Stimulated activated CD8-positive, alpha-beta memory T cell treated with anti-CD3 and anti-CD28 coated beads, Interleukin-7, amount 100 ng/mL, for 48 hours (primary cell): ENCODE measurements at places on chromosomes 4 and X.
A peak's percentile ranks its signal among the peaks of the same experiment; 100 is the strongest.

DNA sequence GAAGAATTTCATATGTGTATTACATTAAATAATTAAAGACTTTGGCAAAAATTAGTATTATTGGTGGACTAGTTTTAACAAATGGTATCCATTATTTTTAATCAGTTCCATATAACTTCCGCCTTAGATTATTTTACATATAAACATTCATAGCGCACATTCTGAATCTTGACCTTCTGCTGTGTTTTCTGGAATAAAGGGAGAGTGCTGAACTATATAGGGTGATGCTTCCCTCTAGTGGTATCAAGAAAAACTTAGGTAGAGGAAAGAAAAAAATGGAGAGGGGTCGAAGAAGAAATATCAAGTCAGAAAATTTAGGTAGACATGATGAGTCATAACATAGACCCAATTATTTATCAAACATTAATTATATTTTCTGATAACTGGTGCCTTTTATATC lies 155.6 kb upstream of the PACRGL start:
- no peak for DNase-seq

GRCh38 chr4:93960450-93960849 lies 131.9 kb downstream of the ATOH1 start:
- no peak for DNase-seq

GRCh38 chr4:36317721-36318120 lies 36.3 kb downstream of the DTHD1 start:
- DNase-seq: no peak

- DNase-seq: no peak
These were observed 48.5 kb upstream of the IL15 start for GRCh38 chr4:141587897-141588296.

DNA sequence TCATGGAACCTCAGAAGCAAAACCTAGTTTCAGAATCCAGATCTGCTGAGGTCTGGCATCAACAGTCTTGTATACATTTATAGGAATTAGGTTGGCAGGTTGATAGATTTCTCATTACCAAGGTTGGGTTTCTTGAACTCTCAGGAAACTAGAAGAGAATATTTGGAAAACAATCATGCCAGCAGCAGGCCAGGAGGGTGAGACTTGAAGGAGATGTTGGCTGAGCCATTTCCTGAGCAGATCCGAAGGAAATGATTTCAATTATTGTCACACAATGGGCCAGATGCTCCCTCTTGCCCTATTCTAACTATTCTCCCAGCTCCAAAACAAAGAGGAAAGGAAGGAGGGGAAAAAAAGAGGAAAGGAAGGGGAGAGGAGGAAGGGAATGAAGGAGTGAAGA lies 45.2 kb downstream of the SHROOM4 start:
- DNase-seq: no peak

DNA sequence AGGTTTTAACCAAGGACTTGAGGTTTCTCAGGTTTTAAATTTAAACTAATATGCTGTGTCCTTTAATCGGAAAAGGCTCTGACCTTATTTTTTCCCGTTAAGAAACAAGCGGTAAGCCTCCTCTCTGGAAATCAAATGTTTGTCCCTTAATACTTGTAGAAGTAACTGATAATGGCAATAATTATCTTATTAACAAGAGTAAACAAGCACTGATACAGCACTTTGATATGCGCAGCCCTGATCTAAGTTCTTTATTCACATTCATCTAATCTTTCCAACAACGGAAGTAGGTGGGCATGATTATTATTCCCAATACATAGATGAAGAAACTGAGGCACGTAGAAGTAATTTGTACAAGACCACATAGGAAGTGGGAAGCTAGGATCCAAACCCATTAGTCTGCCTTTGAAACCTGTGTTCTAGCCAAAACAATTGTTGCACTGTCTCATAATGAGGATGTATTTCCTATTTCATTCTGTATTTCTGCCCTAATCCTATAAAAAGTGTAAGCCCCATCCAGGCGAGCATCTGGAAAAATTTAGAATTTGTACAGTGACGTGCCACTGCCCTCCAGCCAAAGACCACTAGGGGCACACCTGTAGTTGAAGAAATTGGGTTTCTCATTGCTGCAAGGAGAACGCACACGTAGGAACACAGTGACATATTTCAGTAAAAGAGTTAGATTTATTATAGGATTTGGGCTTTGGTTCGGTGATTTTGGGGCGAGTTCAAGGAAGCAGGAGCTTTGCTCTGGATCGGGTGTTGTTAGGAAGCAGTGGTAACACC lies 606 bp downstream of the CXorf58 start:
- DNase-seq: no peak

GRCh38 chrX:118221270-118221669 lies 104.7 kb upstream of the KLHL13 start:
- DNase-seq: no peak

DNA sequence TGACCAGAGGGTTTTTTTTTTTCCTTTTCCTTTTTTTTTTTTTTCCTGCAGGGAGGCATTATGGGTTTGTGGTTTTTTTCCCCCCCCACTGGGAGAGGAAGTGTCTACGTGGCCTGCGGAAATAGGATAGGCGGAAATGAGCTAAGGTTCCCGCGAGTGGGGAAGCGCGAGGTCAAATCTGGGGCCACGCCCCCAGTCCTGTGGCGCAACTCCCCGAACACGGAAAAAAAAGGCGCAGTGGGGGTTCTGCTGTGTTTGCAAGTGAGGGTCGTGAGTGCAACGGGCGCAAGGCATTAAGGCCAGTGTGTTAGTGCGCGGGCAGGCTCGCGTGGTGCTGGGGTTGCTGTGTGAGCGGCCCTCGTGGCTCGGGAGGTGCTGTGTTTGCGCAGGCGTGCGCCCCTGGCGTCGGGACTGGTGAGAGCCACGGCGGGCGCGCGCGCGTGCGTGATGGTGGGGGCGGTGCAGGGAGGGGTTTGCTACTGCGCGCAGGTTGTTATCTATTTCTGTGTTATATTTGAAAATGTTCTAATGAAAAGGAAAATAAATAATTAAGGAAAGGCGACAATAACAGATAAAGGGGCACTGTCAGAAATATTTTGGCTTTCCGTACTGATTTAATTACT lies 685 bp upstream of the MORF4L2 start:
- peak; percentile 62 for DNase-seq

DNA sequence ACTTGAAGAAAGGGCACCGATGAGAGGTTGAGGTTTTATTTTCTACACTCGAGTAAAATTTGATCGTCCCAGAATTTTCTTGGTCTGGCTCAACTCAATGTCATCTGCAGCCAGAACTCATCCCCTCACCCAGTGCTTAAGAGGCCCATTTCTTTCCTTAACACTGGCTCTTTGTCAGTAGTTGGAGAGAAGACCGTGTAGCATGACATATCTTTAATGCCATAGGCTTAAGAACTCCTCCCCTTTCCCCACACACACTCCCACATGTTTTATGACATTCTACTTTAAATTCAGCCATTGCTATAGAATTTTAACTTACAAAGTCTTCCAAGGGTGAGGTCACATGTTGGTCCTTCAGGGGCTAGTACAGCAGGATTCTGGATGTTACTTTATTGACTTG lies 44.2 kb upstream of the ZNF827 start:
- DNase-seq: no peak

DNA sequence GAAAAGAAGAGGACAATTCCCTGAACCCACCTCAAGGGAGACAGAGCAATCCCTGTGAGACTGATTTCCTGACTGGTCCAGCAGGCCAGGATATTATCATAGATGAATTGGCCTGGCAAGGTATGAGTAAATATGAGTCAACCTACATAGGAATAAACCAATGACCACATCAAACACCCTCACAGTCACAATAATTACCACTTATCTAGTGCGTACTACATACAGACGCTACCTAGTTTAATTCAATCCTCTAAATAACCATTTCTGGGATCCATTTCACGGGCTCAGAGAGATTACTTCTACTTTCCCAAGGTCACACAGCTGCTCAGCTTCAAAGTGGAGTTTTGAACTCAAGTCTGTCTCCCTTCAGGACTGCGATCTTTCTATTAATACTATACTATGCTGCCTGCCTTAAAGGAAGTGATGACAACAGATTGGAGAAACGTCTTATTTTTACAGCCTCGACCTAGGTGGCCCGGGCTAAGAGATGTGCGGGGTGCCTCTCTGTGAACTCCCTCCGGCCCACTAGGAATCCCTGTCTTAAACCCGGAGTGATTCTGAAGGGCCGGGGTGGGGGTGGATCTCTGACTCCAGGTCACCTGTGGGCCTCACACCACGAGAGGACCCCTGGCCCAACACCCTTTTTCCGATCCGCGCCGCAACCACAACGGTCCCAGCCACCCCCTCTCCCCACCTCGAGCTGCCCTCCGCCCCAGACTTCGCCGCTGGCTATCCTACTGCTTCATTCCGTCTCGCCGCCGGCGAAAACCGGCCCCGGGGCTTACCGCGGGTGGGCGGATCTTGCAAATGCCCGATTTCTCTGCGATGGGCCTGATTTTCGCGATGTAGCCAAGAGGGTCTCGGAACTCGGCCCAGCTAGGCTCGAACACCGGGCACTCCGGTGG lies 800 bp downstream of the KDM5C start:
- DNase-seq: no peak

GRCh38 chr4:185124006-185124405 lies 19.1 kb upstream of the SLC25A4 start:
- DNase-seq: no peak

DNA sequence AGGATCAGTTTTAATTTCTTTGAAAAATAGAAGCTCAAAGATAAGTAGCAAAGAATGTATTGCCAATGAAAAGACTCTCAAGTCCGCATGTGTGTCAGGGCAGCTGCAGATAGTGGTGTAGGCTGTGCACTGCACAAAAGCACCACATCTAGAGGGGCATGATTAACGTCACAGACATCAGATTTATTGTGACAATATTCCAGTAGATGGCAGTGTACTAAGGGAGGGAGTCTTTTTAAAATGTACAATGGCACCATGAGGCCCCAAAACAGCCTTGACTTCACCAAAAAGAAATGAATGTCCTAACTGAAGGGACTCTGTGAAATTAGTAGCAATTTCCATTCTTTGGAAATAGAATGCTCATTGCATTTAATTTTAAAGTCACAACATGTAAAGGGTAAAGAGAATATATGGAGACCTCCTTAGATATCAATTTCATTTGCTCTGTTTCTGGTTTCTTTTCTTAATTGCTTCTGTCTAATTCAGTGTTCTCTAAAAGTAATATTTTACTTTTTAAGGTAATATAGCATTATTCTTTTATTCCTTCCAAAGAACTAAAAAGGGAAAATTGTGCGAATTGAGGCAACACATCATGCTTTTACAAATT lies 98.4 kb downstream of the ZNF827 start:
- DNase-seq: no peak

DNA sequence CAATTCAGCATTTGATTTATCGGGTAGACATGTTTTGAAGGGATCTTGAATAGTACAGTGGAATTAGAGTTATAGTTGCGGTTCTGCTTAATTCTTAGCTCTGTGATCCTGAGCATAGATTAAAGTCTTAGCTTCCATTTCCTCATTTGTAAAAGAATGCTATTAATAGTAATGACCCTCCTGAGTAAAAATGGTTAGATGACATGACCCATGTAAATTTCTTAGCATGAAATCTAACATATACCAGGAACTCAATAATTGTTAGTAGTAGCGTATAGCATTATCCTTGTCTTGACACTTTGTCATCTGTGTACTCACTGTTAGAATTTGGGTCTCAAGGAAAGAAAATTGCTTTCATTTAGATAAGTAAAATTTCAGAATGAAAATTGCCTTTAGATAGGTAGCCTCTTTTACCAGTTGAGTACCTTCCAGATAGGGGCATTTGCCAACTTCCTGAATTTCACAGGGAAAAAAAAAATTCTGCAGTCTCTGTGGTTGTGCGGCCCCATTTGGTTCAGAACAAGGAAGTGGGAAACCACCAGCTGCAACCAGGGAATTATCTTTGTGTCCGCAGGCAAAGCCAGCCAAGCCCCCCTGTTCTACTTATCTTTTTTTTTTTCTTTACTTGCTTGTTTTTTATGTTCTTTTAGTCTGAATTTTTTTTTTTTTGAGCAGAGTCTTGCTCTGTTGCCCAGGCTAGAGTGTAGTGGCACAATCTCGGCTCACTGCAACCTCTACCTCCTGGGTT lies 86.9 kb downstream of the TMEM164 start:
- DNase-seq: no peak

DNA sequence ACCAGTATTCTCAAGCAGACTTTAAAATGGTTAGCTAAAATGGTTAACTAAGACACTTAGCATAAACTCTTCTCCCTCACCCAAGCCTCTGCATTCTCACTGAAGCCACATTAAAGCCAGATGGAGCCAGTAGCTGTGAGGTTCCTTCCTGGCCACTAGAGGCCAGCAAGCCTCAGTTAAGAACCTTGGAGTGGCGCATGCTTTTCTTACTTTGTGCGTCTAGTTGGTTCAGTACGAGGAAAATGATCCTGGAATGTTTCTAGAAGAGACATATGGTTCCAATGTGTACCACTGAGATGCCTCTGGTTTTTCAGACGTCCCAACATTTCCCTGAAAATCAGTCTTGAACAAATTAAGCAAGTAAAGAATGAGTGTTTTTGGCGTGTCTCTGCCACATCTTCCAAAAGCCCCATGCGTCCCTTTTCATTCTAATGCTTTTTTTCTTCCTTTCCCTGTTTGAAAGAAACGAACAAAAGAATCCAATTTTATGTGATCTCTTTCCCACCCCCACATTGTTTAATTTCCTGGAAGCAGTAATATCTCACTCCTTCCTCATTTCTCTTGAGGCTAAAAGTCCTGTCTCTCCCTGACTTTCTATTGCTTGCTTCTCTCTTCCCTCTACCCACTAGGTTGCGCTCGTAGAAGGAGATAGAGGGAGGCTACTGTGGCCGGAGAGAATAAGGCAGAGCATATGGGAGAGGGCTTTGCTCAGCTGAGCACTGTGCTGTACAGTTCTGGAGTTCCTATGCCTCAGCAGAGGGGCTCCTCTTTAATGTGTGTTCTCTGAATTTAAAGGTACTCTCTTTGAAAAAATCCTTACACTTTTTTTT lies 82.9 kb upstream of the TAB3 start:
- DNase-seq: no peak

- no peak for DNase-seq
These were observed 113.5 kb downstream of the TSPAN5 start for GRCh38 chr4:98544818-98545414.

DNA sequence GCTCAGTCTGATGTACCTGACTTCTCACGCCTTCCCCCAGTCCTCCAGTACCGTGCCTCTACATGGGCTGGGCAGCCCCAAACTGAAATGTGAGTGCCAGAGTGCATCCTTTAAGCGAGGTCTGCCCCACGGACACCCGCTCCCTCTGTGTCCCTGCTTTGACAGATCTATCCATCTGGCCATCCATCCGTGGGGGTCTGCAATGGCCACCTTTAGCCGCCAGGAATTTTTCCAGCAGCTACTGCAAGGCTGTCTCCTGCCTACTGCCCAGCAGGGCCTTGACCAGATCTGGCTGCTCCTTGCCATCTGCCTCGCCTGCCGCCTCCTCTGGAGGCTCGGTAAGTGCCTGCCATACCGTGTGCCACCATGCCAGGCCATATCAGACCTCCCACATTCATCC lies 827 bp downstream of the PORCN start:
- DNase-seq: no peak

GRCh38 chr4:98521486-98521885 lies 136.9 kb downstream of the TSPAN5 start:
- no peak for DNase-seq

- no peak for DNase-seq
These were observed 76.7 kb downstream of the MANBA start for GRCh38 chr4:102683881-102684609.

GRCh38 chr4:6892190-6892908 lies 17.3 kb upstream of the TBC1D14 start:
- no peak for DNase-seq

GRCh38 chr4:101103381-101104142 lies 243.8 kb downstream of the PPP3CA start:
- no peak for DNase-seq
